AG09319 (cell line): ENCODE measurements at places on chromosomes 13 and 19.

GRCh38 chr13:92717857-92718256, 508.8 kb upstream of the GPC6 start:
- DNase-seq = no peak

GRCh38 chr13:51058461-51059167, 52.5 kb downstream of the C13orf42 start:
- DNase-seq = no peak

DNA sequence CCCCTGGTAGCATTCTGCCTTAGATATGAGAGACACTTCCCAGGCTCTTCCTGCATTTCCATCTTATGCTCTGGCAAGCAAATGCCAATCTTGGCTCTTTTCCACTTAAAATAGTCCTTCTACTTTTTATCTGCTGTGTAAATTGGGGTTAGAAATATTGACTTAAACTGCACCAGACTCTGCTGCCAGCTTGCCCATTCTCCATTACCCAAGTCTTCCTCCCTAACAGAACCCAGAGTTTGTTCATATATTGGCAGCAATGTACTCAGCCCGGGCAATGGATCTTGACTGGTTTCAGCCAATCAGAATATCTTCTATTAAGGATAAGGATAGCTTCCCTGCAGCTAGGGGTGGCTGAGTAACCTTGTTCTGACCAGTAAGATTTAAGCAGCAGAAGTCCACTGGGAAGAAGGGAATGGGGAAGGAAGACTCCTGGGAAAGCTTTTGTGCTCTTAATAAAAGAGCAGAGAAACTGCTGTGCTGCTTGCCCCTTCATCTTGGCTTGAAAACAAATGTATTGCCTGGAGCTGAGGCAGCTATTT, 177.1 kb downstream of the KCNRG start:
- DNase-seq = no peak

GRCh38 chr19:31723101-31723500, 373.9 kb upstream of the TSHZ3 start:
- DNase-seq = no peak

GRCh38 chr19:14237014-14237941, 31.3 kb upstream of the ADGRL1 start:
- DNase-seq = no peak
